Thyroid gland (tissue), 4 donors: ENCODE measurements at places on chromosomes 12 and 14. TPM values are rescaled to one million over a fixed set of nuclear protein-coding genes. Genes with fewer than 3 reads are reported as not detected.

Gene CDK2
- total RNA-seq, result 13.9 TPM

Gene CLEC4A
- 2.7 TPM for total RNA-seq

Gene DPPA3
- not detected for total RNA-seq

Gene OR4L1
- total RNA-seq, result not detected

Gene ACOT4
- total RNA-seq, result 1.1 TPM

- H3K27ac ChIP-seq, result no peak overlapping the region
- no peaks in the 10 kb centered on the region for H3K4me1 ChIP-seq
- no peaks in the 10 kb centered on the region for H3K36me3 ChIP-seq
- DNase-seq, result no peak
Measured at GRCh38 chr12:45469902-45470301, 254.0 kb downstream of the ANO6 start.
